ENCODE measurements at places on chromosomes 16 and 17.

- no peak for DNase-seq
These were observed 188.9 kb downstream of the CBLN1 start for GRCh38 chr16:49092704-49093103.

GRCh38 chr16:57937861-57938260, 33.1 kb downstream of the CNGB1 start:
- DNase-seq: no peak

DNA sequence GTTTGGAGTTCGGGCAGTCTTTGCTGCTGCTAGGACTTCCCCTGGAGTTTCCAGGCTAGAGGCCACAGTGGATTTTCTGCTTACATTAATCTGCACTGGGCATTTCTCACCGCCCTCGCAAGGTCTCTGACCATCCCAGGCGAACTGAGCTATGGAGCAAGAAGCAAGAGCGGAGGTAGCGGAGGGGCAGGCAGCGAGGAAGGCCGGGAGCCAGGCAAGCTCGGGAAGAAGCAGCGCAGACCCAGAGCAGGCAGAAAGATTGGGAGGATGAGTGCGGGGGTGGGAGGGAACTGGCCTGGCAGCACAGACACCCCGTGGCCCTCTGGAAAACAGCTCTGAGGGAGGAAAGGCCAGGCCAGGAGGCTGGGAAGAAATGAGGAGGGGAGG, 3.8 kb downstream of the COTL1 start:
- DNase-seq: no peak

GRCh38 chr17:38572669-38573365, 32.9 kb downstream of the SRCIN1 start:
- DNase-seq: no peak

- no peak for DNase-seq
These were observed 14.3 kb downstream of the HOXB4 start for GRCh38 chr17:48563867-48564187.

GRCh38 chr17:45719335-45720071, 64.6 kb upstream of the CRHR1 start:
- DNase-seq: no peak

DNA sequence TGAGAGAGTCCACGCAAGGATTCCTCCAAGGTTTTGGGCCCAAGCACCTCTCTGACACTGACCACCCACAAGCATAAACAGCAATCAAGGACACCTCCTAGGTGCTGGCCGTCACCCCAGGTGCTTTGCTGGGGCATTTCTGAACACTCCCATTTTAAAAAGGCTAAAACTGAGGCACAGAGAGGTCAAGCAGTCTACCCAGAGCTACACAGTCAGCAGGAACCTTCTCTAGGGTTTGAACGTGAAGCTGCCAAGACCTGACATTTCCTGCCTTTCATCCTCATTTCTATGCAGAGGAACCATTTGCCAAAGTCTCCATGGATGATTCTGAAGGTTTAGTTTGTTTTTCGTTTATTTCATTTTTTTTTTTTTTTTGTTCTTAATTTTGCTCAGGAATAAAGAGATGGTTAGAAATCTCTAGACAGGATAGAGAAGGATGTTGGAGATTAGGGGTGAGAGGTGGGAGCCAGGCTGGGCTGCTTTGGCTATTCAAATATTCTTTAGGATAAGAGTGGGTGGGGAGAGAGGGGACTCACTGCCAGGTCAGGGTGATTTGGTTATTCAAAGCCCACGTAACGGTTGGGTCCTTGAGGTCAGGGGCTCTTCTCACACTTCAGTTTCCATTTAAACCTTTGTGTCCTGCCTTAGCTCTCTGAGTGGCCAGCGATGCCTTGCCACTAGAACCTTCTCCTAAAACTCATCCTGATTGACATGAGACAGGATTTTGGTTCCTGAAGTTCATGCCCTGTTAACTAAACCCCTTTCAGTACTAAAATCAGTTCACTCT, 6.2 kb downstream of the PLCG2 start:
- DNase-seq: no peak

GRCh38 chr17:32723310-32723955, 153.5 kb downstream of the MYO1D start:
- DNase-seq: no peak

DNA sequence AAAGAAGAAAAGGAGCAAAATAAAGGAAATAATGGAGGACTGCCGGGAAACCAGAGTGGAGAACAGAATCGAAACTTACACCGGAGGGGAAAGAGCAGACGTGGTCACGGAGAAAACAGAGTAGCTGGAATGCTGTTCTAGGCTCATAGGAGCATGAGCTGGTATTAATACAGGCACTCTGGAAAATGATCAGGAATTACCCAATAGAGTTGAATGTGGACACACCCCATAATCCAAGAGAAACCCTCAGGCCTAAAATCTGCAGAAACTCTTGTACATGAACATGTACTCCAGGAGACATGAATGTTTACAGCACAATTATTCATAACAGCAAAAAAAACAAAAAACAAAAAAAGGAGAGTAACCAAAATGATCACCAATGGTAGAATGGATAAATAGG, 77.7 kb downstream of the RPH3AL start:
- no peak for DNase-seq

DNA sequence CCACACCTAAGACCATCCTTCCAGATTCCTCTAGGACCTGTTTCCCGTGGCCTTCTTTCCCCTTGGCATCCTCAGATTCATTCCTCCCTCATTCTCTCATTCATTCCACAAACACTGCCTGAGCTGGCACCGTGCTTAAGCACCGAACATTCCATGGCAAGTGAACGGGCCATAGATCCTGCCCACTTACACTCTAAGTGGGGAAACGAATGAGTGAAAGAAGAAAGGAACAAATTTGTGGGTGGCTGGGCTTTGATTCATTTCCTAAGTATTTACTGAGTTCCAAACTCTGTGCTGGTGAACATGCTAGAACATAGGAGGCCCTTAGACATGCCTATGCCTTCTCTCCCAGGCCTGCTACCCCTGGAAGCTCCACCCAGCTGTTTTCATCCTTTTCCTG, 30.0 kb downstream of the SRCIN1 start:
- DNase-seq: no peak

Measured in CD4-positive, alpha-beta T cell treated with Interleukin-10 for 1 hour (primary cell).